ENCODE measurements at places on chromosomes 13 and 19.
A peak's percentile ranks its signal among the peaks of the same experiment; 100 is the strongest.

GRCh38 chr19:18045307-18046050, 37.5 kb downstream of the ARRDC2 start:
- DNase-seq, result no peak

GRCh38 chr13:51006067-51006845, 96.7 kb downstream of the RNASEH2B start:
- DNase-seq, result no peak

DNA sequence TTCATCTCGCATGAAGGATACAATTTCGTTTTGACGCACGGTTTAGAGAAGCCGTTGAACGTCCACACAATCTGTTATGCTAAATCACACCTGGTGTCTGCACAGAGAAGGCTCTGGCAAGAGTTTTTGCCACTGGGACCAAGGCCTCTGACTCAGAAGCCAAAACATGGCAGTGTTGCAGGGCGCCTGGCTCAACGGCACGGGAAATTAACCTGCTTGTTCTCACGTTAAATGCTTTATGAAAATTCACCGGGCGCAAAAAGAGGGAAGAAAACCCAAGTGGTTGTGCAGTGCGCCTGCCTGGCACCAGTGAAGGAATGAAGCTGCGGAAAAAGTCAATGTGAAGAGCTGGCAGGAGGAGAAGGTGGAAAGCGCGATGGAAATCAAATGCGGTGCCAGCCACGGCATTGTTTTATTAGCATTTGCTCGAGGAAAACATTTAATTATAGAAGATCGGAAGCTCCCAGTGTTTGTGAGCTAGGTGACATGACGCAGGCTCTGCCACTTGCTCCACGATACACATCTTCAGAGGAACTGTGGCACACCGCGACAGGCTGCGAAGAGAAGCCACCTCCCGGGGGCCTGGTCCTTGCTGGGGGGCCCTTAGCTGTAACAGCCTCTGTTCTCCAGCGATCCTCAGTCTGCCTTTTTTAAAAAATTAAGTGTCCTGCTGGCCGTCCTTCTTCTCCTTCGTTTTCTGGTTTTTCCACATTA, 126.2 kb downstream of the ZIC5 start:
- DNase-seq, result no peak

- DNase-seq, result no peak
Observed at GRCh38 chr19:1889907-1890306, 4.6 kb upstream of the ABHD17A start.

GRCh38 chr19:31578326-31578725, 229.1 kb upstream of the TSHZ3 start:
- no peak for DNase-seq

GRCh38 chr19:13181747-13182388, 31.7 kb downstream of the IER2 start:
- no peak for DNase-seq

DNA sequence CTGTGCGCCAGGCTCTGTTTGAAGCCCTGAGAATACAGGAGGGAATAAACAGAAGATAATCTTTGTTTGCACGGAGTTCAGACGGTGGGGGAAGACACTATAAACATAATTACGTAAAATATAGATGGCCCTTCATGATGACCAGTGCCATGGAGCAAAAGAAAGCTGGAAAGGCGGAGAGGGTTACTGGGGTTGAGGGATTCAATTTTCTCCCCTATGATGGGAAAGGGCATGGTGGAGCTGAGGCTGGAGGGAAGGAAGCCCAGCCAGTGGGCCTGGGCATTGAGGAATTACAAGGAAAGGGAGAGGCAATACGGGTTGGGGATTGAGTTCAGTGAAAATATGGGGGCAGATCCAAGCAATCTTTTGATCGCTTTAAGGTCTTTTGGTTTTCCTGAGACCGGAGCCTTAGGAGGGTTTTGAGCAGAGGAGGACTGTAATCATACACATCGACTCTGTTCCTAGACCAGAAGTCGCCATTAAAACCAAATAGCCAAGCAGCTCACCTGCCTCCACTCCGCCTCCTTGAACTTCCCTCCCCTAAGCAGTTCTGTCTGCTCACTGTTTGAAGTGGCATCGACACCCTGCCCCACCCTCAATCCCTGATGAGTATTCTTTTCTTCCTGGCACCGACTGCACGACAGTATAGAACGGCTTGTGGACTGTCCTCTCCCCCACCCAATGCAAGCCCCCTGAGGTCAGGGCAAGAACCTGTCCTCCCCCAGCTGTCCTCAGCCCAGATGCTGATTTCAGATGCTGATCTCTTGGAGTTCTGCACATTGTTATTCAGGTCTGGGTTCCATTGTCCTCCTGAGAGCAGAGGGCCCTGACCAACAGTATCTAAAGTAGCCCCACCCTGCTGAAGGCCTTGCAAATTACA, 813 bp upstream of the ZNF296 start:
- DNase-seq, result no peak

DNA sequence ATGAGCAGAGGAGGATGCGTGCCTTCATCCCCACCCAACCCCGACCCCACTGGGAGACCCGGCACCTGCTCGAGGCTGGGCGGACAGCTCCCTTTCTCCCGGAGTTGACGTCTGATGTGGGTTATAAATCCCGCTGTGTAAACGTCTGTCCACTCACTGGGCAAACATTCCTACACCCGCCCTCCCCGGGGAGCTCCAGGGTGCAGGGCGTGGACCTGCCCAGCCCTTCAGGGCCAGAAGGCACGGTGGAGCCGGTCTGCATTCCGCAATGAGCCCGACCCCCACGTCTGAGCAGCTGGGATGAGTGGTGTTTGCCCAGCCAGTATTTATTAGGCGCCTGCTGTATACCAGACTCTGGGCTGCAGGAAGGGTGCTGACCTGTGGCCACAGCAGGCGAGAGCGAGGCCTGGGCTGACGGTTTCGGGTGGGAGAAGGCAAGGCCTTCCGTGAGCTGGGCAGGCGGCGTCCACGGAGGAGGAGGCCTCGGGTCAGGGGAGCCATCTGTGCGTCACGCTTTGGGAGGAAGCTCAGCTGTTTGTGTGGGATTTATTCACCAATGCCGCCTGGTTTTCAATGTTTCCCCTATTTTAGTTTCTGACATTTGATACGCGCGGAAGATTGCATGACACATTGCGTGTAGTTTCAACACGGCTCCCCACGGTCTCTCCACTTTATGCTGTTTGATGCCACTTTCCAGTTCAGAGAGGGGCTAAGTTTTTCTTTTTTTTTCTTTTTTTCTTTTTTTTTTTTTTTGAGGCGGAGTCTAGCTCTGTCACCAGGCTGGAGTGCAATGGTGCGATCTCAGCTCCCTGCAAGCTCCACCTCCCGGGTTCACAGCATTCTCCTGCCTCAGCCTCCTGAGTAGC, 2.0 kb downstream of the MISP start:
- no peak for DNase-seq

- no peak for DNase-seq
Observed at GRCh38 chr19:15115080-15115479, 7.9 kb downstream of the SYDE1 start.

DNA sequence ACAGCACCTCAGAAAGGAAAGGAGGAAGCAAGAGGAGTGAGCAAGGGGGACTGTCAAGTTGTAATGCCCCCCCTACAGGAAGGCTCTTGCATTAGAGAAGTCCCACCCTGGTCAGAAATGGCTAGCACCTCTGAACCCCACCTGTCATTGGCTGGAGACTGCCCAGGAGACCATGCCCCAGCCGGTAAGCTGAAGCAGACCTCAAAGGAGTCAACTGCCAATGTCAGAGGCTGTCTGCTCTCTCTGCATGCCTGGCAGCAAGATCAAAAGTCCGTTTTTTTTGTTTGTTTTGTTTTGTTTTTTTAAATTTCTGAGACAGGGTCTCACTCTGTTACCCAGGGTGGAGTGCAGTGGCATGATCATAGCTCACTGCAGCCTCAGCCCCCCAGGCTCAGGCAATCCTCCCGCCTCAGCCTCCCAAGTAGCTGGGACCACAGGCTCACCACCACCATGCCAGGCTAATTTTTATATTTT, 8.1 kb upstream of the BCL3 start:
- DNase-seq, result no peak

DNA sequence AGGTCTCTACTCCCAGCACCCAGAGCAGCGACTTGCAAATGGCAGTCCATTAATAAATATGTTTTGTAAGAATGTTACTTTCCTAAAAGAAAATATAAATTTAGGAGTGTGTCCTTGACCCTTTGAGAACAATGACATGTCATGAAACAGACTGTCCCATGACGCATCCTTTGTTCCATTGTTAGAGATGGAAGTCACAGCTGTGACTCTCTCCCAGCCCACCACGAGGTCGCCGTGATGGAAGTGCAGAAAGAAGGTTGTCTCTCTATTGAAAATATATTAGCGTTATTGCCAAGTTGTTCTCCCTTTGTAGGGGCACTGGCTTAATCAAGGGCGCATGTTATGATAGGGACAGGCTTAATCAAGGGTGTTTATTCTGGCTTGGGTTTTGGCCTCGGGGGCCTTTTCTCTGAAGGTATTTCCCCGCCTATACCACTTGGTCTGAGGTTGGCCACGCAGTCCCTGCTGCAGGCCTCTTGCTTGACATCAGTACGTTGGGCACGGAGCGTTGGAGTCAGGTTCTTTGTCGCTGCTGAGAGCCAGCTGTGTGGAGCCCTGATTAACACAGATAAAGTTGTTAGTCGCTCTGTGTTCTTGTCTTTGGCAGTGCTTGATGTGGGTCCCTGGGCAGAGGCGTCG, 126.7 kb upstream of the ZNF536 start:
- no peak for DNase-seq

DNA sequence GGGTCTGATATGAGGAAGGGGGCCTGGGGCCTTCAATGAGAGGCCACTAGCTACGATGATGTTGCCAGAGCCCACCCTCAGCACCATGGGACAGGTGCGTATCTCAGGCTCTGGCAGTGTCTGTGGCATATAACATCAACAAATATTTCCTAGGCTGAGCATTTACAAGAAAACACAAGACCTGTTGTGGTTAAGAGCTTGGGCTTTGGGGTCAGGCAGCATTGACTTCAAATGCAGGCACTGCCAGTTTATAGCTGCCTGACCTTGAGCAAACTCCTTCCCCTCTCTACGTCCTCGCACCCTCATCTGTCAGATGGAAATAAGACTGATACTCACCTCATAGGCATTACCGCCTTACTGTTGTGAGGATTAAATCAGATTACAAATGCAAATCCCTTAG, 156.0 kb downstream of the KATNAL1 start:
- no peak for DNase-seq

- DNase-seq, result no peak
Observed at GRCh38 chr19:51301266-51301665, 10.2 kb upstream of the IGLON5 start.

GRCh38 chr19:35027851-35028599, 2.2 kb upstream of the SCN1B start:
- DNase-seq, result no peak

GRCh38 chr19:29467824-29468401, 57.9 kb upstream of the VSTM2B start:
- no peak for DNase-seq

DNA sequence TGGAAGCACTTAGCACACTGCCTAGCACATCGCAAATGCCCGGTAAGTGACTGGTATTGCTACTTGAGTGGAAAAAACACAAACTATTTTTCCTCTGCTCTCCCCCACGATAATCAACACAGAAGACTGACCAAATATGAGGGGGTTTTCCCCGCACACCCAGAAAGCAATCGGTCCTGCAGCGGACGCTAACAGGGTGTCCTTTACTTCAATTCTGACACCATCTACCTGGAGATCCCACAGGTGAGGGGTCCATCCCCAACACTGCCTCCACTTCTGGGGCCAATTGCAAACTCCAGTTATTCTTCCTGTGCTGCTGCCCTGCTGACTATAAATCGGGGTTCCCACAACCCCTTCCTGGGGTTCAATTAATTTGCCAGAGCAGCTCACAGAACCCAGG, 26.2 kb upstream of the PLEKHF1 start:
- no peak for DNase-seq

- no peak for DNase-seq
Observed at GRCh38 chr13:45718992-45719391, 16.9 kb downstream of the CBY2 start.

- no peak for DNase-seq
Observed at GRCh38 chr19:30364866-30365800, 7.1 kb upstream of the ZNF536 start.

DNA sequence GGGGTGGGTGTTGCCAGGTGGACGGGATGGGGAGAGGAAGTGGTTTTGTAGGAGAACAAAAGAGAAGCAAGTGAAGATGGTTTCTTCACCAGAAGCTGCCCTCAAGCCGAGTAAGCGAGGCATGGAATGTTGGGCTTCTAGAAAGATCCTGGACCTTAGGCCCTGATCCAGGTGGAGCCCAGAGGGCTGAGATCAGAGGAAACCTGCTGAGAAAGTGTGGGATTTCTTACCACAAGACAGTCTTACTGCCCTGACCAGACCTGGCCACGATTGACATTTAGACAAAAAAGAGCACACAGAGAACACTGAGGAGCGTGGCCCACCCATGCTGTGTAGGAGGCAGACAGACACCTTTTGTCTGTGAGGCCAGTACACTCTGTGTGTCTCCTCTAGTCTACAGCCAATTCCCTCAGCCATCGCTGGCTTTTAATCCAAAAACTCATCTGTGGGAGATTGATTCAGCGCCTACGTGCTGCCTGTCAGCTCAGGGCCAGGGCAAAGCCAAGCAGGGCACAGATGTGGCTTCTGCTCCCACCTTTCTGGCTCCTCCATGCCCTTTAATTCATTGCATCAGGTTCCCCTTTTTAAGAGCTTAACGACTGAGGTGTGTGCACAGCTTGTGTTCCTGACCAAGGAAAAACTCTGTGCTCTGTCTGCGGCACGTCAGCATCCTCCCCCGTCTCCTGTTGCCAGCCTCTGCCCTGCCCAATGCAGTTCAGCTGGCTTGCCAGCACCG, 123.3 kb downstream of the AKAP11 start:
- DNase-seq, result no peak

DNA sequence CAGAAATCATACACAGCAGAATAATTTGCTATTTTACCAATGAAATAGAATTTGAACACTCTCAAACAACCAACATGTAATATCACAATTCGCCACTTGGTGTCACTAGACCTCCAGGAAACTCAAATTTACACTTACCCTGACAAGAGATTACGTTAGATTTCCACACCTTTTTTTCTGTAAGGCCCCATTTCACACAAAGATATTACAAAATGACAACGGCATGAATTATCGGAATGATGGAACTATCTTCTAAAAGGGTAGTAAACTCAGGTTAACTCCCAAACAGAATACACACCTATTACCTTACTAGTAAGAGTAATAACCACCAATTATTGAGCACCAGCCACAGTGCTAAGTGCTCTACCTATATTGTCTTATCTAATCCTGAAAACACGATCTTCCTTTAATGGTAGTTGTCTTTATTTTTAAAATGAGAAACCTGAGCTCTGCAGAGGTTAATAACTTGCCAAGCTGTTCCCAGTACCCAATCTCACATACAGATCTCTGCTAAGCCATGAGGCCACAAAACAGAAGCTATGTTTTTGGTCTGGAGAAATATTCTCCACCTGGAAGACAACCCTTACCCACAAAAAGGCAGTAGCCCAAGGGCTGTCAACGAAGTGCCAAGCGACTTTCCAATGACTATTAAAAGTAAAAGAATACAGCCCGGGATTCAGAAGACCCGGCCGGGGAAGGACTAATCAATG, 152.4 kb downstream of the DCLK1 start:
- peak; percentile 70 for DNase-seq

GRCh38 chr13:27027086-27027667, 144.4 kb downstream of the USP12 start:
- DNase-seq, result no peak

Data from COLO829 (cell line).